ENCODE measurements at places on chromosomes 5 and 9.

GRCh38 chr5:56070851-56071465 lies 76.2 kb upstream of the IL6ST start:
- DNase-seq: no peak

- peak; percentile 24 for DNase-seq
Measured at GRCh38 chr5:92283521-92283920, 900.4 kb upstream of the ARRDC3 start.

DNA sequence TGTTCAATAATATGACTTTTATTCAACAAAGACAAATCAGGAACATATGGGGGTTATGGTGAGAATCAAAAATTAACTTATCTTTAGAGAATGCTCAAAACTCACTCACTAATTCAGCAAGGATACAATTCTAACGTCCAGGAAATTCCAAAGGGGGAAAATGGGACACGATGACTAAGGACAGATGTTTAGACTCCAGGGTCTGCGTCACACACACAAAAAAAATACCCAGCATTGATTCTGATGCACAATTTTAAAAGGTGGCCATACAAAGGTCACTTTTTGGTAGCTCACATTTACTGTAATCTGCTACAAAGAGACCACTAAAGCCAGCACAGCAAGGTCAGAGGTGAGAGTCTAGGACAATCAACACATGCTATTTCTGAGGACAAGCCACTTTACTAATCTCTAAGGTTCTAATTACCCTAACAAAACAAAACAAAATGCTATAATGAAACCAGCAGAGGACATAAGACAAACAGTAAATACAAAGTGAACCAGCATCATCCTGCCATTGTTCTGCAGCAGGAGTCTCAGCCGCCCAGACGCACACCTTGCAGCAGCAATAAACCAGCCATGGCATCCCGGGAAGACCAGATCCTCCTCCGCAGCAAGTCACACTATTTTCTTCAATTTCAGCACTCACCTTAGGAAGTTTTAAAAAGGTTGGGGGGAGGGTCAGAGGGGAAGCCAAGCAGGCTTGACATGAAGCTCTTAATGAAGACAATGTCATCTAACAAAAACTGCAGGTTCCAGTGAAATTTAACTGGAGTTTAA lies 57.8 kb downstream of the TTC39B start:
- DNase-seq: peak; percentile 70

DNA sequence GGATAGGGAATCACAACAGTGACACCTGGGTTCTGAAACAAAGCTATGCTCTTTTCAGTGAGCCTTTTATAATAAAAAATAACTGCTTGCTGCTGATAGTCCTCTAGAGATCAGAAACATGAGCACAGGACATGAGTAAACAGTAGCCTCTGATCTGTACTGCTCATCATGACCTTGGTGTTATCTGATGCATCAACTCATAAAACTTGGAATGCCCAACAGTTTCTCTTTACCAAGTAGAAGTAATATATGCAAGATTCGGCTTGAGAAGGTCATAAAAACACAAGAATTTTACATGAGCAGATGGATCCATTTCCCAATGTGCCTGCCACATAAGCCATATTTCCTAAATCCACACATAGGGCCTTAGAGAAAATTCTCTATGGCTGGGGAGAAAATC lies 318.3 kb upstream of the GRAMD2B start:
- DNase-seq: peak; percentile 72

- no peak for DNase-seq
Measured at GRCh38 chr5:119212676-119213075, 141.8 kb downstream of the DMXL1 start.

GRCh38 chr5:155475318-155475717 lies 461.8 kb downstream of the KIF4B start:
- DNase-seq: no peak

DNA sequence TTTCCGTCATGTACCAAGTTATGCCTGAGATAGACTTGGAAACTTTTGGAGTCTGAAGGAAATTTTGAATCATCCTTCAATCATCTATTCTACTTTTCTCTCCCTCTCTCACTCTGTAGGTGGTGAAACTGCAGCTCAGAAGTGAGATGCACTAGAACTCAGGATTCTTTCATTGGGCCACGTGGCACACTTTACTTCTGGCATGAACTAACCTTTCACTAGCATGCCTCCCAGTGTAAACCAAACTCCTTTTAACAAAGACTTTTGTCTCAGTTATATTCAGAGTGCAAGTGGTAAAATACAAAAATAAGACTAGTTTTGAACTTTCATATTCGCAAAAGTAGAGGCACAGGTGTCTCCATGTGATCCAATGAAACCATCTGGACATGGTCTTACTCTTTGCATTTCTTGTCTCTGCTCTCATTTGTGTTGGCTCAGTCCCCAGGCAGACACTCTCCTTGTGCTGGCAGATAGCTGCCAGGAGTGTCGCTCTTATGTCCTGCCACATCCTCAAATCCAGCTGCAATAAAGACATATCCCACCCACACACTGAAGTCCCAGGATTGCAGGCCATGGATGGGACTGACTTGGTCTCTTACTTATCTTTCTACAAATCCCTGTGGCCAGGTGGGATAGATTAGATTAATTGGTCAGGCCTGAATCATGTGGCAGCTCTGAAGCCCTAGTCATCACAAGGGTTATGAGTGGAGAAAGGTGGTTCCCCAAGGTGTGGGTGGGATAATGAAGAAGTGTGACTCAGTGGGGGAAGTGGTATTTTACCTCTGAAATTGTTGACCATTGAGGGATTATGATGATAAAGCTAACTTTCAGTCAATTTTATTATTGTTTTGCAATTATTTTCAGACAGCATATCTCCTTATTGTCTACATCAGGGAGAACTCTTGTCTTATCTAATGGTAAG lies 267.5 kb downstream of the GABRB2 start:
- no peak for DNase-seq

GRCh38 chr5:137383909-137384308 lies 115.2 kb downstream of the SPOCK1 start:
- no peak for DNase-seq

- peak; percentile 78 for DNase-seq
Measured at GRCh38 chr9:4489919-4490704, at the start of gene SLC1A1. Gene SLC1A1 (plus strand): TSS chr9:4490468. CDS start chr9:4490680, 212 bp downstream.

DNA sequence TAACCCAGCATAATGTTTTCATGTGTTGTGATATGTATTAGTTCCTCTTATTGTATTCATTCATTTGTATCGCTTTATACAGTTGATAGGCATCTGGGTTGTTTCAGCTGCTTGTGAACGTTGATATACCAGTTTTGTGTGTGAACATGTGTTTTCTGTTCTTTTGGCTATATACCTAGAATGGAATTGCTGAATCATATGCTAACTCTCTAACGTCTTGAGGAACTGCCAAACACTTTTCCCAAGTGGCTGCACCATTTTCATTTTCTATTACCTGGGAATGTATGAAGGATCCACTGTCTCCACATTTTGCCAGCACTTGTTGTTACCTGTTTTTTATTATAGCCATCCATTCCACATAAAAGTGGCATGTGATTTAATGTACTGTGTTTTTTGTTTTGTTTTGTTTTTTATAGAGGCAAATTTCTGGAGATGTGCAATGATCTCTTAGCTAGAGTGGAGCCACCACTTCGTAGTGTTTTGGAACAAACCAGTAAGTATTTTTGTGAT lies 34.6 kb downstream of the HSPA4 start:
- no peak for DNase-seq

DNA sequence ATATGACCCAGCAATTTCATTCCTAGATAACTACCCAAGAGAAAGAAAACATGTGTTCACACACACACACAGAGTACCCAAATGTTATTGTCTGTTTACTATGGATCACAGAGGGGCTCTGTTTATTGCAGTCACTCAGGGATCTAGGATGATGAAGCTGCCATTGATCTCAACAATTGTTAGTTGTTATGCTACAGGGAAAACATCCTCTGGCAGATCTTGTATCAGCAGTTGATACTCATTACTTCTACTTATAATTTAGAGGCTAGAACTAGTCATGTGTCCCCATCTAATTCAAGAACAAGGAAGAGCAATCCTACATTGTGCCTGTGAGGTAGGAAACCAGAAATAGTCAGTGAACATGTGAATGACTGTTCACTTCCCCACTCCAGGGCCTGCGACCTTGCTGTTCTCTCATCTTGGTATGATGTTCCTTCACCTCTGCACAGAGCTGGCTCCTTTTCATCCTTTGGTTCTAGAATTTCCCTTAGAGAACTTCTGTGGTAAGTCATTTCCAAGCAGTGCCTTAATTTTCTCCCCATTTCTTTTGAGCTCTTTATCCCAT lies 30.3 kb downstream of the NMUR2 start:
- no peak for DNase-seq

DNA sequence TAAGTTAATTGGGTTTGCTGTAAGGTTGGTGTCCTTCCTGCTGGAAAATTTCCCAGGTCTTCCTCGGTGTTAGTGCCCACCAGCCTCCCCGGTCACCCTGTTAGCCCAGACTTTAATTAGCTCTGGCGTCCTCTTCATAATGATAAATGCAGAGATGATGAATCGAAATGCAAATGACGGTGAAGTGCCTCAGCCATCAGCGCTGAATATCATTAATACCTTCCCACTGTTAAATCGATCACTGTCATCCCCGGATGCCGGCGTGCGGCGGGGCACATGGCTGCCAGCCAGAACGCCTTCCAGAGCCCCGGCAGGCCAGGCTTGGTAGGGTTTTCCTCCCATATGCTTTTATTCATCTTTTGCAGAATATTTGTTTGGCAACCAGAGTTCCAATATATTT lies 204.5 kb downstream of the IRX2 start:
- no peak for DNase-seq

- DNase-seq: no peak
Measured at GRCh38 chr5:179323026-179323870, 22.0 kb downstream of the ADAMTS2 start.

GRCh38 chr9:132804576-132805295 lies 73.3 kb downstream of the AK8 start:
- peak; percentile 23 for DNase-seq

- peak; percentile 99 for DNase-seq
Measured at GRCh38 chr9:94929369-94929756, 202.9 kb downstream of the AOPEP start.

GRCh38 chr5:45691656-45692055 lies 4.5 kb downstream of the HCN1 start:
- no peak for DNase-seq

DNA sequence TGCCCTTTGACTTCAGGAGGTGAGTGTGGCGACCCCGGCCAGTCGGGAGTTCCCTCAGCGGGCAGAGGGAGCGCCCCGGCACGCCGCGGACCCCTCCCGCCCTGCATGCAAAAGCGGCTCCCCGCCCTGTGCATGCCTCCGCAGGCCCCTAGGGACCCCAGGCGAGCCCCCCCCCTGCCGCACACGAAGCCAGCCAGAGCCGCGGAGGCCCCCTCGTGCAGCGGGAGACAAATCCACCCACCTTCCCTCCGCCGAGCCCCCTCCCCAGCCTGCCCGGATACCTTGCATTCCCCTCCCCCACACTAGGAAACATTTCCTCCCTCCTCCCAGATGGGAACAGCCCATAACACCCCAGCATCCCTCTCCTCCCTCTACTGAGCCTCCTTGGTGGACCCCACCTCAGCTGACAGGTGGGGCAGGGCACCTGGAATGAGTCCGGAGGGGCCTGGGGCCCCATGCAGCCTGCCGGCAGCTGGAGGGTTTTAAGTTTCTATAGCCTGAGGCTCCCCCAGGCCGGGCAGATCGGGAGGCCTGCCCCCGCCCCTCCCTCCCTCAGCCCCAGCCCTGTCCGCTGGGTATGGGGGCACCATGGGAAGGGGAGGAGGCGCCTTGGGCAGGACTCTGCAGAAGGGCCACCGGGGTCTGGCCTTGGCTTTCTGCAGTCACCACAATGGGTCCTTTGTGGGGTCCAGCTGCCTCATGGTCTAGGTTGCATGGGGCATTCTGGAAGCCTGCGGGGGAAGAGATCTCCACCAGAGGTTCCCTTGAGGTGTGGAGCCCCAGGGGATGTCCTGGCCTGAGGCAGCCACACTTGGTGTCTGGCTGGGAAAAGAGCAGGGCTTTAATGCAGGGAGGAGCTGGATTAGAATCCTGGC lies 601 bp downstream of the ERGIC1 start:
- peak; percentile 39 for DNase-seq

- DNase-seq: peak; percentile 51
Measured at GRCh38 chr5:175464074-175464941, 14.1 kb upstream of the SFXN1 start.

GRCh38 chr5:174514983-174515394 lies 209.4 kb upstream of the MSX2 start:
- DNase-seq: no peak

- DNase-seq: peak; percentile 46
Measured at GRCh38 chr5:174381241-174381640, 335.7 kb downstream of the NSG2 start.

DNA sequence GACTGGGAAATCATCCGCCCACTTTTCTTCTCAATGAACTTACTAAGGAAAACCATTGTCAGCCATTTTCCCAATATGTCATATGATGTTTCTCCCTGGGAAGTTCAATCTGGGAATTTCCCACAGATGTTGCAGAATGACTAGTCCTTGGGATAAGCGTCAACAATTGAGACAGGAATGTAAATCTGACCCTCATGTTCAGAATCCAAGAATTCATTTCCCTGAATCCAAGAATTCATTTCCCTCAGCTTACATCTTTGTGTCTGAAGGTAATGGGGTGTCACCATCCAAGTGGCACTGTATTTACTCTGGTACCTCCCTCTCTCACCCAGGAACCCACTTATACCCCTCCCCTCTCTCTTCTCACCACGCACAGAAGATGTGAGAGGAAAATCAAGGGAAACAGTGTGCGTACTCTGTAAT lies 7.4 kb downstream of the KLF9 start:
- peak; percentile 90 for DNase-seq

DNA sequence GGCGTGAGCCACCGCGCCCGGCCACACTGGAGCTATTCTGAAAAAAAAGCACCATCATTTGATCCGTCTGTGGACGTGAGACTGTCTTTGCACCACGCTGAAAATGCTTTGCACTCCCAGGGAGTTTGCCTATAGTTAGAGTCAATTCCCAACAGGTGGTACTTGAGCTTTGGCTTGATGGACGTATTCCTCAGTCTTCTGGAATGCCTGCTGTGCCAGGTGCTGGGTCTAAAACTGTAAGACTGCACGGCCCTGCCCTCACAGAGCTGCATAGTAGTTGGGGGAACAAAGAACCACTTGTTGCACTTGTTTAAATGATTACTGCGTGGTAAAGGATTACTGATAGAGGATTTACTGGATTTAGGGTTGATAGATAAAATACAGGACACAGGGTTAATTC lies 3.4 kb upstream of the CCNO start:
- no peak for DNase-seq

All from M059J (cell line).